Naive B cell (primary cell): ENCODE measurements at places on chromosomes 16 and 17.
A peak's percentile ranks its signal among the peaks of the same experiment; 100 is the strongest.

DNA sequence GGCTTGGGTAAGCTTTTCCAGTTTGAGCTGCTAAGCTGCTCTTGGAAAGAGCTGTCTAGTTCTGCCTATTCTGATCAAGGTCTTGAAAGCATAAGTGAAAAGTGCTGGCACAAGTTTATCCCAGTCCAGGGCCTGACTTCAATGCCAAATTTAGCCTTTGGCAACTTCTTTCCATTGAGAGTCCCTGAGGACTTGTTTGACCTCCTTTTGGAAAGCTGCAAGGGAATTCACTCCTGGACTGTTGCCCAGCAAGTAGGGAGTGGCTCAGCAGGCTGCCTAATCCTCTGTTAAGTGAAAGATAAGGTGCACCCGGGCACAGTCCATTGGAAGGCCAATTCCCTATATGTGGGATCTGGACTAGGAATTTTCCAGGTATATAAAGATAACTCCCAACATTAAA lies 16.0 kb upstream of the TANC2 start:
- DNase-seq, result no peak

GRCh38 chr17:49362723-49363117 lies 670 bp upstream of the ZNF652 start:
- no peak for DNase-seq

DNA sequence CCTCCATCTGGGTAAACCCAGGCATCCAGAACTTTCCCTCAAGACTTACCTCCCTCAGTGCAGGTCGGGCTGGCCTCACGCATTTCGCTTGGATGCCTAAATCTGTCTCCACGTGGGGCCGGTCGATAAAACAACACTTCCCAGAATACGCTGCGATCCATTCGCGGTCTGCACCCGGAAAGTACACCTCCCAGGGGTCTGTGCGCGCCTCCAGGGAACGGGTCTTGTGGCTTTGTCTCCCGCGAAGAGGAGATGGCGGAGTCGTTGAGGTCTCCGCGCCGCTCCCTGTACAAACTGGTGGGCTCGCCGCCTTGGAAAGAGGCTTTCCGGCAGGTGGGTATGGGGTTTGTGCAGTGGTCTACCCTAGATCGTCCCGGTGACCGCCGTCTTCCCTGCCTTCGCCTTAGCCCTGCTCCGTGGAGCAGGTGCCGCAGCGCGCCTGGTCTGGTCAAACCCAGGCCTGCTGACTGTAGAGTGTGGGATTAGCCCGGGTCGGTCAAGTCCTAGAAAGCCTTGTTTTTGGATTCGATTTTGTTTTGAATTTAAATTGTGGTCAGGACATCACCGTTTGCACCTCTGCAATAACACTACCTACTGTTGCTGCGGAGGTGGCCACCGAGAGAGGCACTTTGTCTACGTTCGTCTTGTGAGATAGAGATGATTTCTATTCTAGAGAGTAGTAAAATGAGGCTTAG lies at the start of gene RPAIN:
TSS of gene RPAIN (plus strand) at position 224 of the 695 bp plus-strand sequence. CDS start at position 253, 29 bp downstream.
- no peak for DNase-seq

DNA sequence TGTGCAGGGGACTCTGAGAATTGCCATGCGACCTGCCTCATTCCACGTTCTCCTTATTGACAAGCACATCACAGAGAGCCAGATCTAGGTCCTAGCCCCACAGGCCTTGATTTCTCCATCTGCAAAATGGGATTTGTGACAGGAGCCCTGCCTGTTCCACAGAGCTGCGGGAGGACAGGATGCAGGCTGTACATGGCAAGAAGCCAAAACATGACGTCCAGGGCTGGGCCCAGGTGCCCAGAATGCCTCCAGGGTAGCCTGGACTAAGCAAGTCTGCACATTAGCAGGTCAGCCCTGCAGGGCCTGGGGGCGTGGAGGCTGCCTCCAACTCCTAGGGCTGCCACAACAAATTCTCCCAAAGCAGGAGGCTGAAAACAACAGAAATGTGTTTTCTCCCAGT lies 235.7 kb upstream of the SDK2 start:
- no peak for DNase-seq

- no peak for DNase-seq
Observed at GRCh38 chr17:3727041-3727440, 3.3 kb downstream of the HASPIN start.

- DNase-seq, result no peak
Observed at GRCh38 chr16:6081320-6081976, 983.9 kb upstream of the EEF2KMT start.

DNA sequence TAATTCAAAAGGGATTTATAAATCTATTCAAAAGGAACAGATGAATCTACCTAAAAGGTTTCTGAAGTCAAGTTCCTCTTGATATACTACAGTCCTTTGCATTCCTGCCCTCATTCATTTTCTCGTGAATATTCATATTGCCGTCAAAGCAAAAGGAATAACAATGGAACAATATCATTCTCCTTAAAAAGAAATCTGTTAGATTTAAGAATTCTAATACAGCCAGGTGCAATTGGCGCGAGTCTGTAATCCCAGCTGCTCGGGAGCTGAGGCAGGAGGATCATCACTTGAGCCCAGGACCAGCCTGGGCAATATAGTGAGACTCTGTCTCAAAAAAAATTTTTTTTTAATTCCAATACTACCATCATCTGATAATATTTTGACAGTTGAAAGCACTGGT lies 130.3 kb downstream of the BRIP1 start:
- DNase-seq, result no peak

DNA sequence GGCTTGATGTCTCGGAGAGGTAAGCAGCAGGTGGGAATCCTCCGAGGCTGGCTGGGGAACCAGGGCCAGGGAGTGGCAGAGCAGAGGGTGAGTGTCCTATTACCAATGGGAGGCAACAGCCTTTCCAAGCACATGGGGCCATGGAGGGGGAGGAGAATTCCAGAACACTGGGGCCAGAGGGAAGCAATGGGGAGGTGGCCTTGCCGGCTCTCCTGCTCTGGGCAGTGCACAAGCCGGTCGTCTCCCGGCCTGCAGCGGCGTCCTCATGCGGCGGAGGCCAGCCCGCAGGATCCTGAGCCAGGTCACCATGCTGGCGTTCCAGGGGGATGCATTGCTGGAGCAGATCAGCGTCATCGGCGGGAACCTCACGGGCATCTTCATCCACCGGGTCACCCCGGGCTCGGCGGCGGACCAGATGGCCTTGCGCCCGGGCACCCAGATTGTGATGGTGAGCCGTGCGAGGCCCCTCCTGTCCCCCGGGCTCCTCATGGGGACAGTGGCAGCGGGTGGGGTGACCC lies 21.9 kb downstream of the SGSH start:
- DNase-seq, result no peak

DNA sequence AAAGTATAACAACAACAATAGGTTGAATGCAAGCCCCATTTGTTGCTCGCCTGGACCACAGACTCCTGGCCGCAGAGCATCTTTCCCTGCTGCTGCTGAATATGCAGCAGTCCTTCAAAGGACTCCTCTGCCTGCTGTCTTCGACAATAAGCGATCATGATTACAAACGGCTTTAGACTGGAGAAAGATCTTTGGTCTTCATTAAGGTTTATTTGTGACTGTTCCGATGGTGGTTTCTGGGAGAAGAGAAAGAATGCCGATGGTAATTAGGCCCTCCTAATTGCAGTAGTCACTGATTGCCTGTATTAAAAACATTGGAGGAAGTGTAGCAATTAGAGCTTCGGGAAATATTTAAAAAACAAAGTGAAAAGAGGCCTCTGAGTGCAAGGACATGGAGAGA lies 138.2 kb downstream of the CACNG3 start:
- no peak for DNase-seq

GRCh38 chr17:55654022-55654421 lies 68.6 kb downstream of the TMEM100 start:
- DNase-seq, result no peak

GRCh38 chr16:8946544-8946943 lies 17.2 kb downstream of the USP7 start:
- DNase-seq, result peak; percentile 36

DNA sequence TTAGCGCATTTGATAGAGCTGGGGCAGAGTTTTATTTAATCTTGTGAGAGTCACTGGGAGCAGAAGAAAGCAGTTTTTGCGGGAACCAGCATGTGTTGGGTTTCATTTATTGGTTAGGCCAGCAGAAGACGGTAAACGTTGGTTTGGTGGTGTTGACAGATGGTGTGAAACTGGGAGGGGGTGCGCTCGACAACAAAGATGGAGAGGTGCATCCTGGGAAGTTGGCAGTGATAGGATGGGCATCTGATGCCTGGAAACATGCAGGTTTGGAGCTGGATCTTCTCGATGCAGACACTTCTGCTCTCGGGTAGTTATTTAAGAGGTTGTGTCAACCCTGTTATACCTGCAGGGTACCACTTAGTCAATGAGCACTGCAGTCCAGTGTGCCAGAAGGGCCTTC lies 24.9 kb upstream of the CLEC18A start:
- no peak for DNase-seq

DNA sequence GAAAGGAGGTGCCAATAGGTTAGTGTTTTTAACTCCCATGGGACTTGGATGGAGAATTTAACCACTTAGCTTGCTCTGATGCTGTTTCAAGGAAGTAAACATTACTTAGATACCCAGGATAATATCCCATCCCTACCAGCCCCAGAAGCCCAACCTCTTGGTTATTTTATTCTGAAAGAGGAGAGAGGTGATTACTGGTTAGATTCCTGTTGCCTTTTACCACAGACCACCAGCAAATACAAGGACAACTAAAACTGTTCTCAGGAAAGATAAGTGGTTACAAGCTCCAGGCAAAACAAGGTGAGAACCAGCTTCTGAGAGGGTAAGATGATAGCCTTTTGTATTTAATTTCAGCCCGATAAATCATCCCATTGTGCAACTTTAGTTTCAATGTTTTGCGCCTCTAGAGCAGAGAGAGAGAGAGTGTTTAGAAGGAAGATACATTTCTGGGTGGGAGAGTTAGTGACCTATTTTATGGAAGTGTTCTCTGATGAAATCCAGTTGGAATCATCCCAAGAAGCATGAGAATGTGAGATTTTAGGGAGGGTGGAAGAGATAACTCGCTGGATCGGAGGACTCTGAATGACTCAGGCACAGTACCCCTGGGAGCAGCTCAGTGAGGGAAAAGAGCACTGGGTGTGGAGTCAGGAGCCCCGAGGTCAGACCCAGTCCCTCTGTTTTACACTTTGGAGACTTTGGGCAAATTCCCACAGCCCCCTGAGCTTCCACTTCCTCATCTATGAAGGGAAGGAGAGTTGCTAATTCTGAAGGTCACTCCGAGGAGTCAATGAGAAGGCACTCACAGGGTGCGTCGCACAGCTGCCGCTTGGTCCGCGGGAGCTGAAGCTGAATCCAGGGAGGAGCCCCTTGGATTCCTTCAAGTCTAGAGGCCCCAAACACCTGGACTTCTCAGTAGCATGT lies 12.1 kb downstream of the GLP2R start:
- no peak for DNase-seq

GRCh38 chr16:23333034-23333579 lies 31.0 kb downstream of the SCNN1B start:
- DNase-seq, result no peak

DNA sequence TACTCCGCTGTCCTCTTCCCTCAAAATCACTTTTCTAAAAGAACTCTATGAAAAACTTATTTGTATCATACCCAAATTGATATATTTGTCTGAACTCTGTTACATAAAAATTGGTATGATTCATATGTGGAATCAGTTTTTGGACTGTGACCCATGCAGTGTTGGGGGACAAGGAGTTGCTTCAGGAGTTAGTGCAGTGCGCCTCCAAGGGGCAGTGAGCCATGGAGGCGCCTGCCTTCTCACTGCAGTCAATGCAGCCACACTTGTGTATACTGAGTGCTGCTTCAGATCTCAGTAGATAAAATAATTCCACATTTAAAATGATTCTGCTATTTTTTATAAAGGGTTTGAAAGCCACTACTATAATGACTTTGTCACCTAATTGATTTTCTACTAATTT lies 32.5 kb downstream of the DGKE start:
- no peak for DNase-seq

GRCh38 chr16:80972611-80973010 lies 34.1 kb downstream of the CMC2 start:
- DNase-seq, result no peak

DNA sequence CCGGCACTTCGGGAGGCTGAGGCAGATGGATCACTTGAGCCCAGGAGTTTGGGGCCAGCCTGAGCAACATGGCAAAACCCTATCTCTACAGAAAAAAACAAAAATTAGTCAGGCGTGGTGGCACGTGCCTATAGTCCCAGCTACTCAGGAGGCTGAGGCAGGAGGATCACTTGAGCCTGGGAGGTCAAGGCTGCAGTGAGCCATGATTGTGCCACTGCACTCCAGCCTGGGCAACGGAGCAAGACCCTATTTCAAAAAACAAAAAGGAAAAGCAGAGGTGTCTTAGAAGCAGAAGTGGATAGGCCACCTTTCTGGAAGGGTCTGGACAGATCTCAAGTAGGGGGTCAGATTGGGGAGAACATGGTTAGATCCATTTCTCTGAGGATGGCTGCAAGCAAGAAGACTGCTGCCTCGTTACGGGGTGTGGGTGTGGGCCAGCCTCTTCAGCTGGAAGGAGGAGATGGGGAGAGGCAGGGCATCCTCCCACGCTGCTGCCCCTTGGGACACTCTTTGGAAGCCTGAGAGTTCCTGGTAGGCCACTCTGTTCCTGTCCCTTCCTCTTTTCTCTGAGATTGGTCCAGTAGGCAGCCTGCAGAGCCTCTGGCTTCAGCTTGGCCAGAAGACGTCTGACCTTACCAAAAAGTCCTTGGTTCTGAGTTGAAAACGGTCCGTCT lies 208.0 kb downstream of the MSI2 start:
- DNase-seq, result no peak

- DNase-seq, result no peak
Observed at GRCh38 chr17:56319531-56319930, 166.3 kb downstream of the ANKFN1 start.
